Left lung (tissue), 14 donors: ENCODE measurements at places on chromosomes 5 and 9. TPM values are rescaled to one million over a fixed set of nuclear protein-coding genes. Genes with fewer than 3 reads are reported as not detected.

LHX6 gene
- total RNA-seq, result 9.1 TPM

HAPLN1 gene
- total RNA-seq, result 0.05 TPM

GAPT gene
- 18.3 TPM for total RNA-seq

NEURL1B gene
- 22.0 TPM for total RNA-seq

TOR2A gene
- total RNA-seq, result 19.5 TPM

SHROOM1 gene
- total RNA-seq, result 20.6 TPM

DMRT3 gene
- not detected for total RNA-seq

CYLC2 gene
- total RNA-seq, result not detected

SEMA6A gene
- 24.8 TPM for total RNA-seq

GLDC gene
- total RNA-seq, result 3.0 TPM

PCSK5 gene
- 20.3 TPM for total RNA-seq

DNA sequence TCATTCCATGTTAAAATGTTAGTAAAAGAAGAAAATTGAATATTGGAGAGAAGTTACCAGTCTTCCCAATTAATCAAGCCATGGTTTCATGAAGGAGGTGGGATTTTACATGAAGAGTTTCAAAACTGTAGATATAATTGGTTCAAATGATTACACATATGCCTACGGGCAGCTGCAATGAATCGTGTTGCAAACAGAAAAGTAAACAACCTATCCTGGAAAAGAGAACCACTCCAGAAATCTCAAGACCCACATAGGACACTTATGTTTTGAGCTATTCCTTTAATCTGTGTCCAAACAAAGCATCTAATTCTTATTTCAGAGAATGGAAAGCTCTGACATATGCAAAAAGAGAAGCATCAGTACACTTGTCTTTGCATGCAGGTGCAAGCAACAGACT is 340.2 kb downstream of the NDUFS4 start:
- H3K4me3 ChIP-seq, result no peak overlapping the region
- no peaks in the 10 kb centered on the region for H3K27me3 ChIP-seq
- H3K36me3 ChIP-seq, result no peaks in the 10 kb centered on the region
- H3K4me1 ChIP-seq, result no peaks in the 10 kb centered on the region

DNA sequence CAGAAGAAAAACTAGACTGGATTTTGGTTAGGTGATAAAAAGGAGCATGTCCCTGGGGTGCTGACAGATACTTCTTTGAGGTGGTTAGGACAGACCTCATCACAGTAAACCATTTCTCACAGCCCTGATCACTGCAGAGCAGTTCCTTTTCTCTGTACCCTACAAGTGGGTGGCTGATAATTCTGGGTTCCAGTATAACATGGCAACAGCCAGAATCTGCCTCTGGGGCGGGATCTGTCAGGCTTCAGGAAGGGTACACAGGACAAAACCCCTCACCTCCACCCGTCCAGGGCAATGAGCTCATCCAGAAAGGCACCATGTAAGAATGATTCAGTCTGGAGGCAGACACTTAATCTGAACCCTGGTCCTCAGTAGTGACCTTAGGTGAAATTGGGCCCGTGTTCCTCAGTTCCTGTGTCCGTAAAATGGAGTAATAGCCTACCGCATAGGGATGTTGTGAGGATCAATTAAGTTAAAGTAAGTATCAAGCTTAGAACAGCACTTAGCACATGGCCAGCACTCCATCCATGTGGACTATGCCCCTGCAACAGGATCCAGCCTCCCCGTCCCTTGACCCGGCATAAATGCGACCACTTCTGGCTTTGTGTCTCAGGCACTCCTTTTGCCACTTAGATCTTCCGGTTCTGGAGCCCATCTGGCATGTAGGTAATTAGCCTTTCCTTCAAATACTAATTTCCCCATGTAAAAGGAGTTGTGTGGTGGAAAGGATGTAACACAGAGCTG is 129.2 kb downstream of the LHFPL2 start:
- DNase-seq, result no peak
- H3K27ac ChIP-seq, result peak overlapping the region; percentile 65
- H3K4me3 ChIP-seq, result no peak overlapping the region
- no peaks in the 10 kb centered on the region for H3K27me3 ChIP-seq

GRCh38 chr9:73118898-73119554 is 32.6 kb upstream of the ANXA1 start:
- DNase-seq, result no peak
- no peak overlapping the region for H3K4me3 ChIP-seq
- no peaks in the 10 kb centered on the region for H3K36me3 ChIP-seq
- H3K27me3 ChIP-seq, result no peaks in the 10 kb centered on the region
- no peak overlapping the region for H3K27ac ChIP-seq

DNA sequence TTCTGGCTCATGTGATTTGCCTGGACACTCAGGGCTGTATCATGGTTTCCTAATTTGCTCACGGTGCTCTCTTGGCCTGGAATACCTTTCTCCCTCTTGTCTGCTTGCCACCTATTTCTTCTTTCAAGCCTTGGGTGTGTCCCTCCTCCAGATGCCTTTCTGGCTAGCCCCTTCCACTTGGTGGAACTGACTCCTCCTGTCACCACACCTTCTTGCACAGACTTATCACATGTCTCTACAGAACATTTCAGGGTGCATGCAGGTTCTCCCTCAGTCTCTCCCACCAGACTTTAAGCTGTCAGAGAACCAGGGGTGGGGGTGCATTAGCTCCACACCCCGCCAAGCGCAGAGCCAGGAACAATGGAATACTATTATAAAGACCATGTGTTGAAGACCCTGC is 1.9 kb downstream of the TBC1D2 start:
- no peak for DNase-seq
- no peaks in the 10 kb centered on the region for H3K36me3 ChIP-seq
- H3K4me1 ChIP-seq, result peaks cover 72% of the 10 kb centered on the region
- no peaks in the 10 kb centered on the region for H3K27me3 ChIP-seq
- H3K27ac ChIP-seq, result peak overlapping the region; percentile 98
- H3K4me3 ChIP-seq, result peak overlapping the region; percentile 96

DNA sequence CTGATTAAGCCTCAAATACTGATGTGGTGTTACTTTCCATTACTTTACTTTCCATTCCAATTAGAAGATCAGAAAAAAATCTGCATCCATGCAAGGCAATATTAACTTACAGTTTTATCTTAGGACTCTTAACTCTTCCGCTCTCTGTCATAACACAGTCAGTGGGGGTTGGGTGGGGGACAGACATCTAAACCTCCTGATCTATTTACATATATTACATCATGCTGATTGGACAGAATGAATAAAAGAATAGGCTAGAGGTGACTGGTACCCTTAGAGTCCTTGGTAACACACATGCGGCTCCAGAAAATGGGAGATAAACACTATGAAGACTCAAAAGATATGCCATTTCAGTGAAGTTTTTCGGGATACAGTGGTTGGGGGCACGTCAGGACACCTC is 27.6 kb downstream of the RAPGEF6 start:
- DNase-seq, result no peak
- H3K27ac ChIP-seq, result no peak overlapping the region
- H3K27me3 ChIP-seq, result no peaks in the 10 kb centered on the region
- H3K36me3 ChIP-seq, result no peaks in the 10 kb centered on the region
- H3K4me3 ChIP-seq, result no peak overlapping the region
- no peaks in the 10 kb centered on the region for H3K4me1 ChIP-seq

GRCh38 chr9:116809656-116810055 is 122.6 kb downstream of the TRIM32 start:
- DNase-seq, result no peak
- H3K36me3 ChIP-seq, result no peaks in the 10 kb centered on the region
- no peak overlapping the region for H3K4me3 ChIP-seq
- no peaks in the 10 kb centered on the region for H3K27me3 ChIP-seq

DNA sequence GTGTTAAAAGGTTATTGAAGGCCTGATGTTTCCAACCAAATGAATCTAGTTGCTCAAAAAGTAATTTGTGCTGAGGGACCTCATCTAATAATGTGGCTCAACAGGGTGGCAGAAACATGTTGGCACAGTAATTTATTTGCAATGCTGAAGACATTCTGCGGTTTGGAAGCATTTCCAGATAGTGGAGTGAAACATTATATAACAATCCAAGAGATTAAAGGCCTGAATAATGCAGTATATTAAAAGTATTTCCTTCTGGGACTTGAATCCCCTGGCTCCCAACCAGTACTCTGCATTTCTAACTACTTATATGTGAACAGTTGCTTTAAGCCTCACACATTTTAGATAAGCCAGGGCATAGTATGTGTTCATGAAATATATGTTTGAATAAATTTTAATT is 25.9 kb upstream of the ALDH1A1 start:
- H3K4me1 ChIP-seq, result peaks cover 4% of the 10 kb centered on the region
- H3K4me3 ChIP-seq, result no peak overlapping the region
- no peaks in the 10 kb centered on the region for H3K36me3 ChIP-seq
- no peak for DNase-seq

DNA sequence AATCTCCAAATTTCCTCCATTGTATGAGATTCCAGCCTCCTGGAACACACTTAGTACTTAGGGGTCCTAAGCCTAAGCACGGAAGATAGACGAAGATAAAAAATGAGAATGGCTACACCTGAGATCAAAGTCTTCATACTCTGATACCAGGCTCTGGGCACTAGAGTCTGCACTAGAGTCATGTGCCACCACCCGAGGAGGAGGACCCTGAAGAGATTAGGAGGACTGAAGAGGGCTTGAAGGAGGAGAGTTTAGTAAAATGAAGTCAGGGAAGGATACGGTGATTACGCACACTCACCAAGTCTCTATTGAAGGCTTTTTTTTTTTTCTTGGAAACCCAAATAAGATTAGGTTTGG is 573 bp upstream of the SPATA24 start:
- no peak for DNase-seq
- H3K27me3 ChIP-seq, result no peaks in the 10 kb centered on the region
- peaks cover 15% of the 10 kb centered on the region for H3K4me1 ChIP-seq
- peak overlapping the region; percentile 52 for H3K4me3 ChIP-seq
- peak overlapping the region; percentile 91 for H3K27ac ChIP-seq

- H3K36me3 ChIP-seq, result peaks cover 4% of the 10 kb centered on the region
- no peak overlapping the region for H3K27ac ChIP-seq
Measured at GRCh38 chr5:64746446-64746845, 22.0 kb downstream of the SREK1IP1 start.

DNA sequence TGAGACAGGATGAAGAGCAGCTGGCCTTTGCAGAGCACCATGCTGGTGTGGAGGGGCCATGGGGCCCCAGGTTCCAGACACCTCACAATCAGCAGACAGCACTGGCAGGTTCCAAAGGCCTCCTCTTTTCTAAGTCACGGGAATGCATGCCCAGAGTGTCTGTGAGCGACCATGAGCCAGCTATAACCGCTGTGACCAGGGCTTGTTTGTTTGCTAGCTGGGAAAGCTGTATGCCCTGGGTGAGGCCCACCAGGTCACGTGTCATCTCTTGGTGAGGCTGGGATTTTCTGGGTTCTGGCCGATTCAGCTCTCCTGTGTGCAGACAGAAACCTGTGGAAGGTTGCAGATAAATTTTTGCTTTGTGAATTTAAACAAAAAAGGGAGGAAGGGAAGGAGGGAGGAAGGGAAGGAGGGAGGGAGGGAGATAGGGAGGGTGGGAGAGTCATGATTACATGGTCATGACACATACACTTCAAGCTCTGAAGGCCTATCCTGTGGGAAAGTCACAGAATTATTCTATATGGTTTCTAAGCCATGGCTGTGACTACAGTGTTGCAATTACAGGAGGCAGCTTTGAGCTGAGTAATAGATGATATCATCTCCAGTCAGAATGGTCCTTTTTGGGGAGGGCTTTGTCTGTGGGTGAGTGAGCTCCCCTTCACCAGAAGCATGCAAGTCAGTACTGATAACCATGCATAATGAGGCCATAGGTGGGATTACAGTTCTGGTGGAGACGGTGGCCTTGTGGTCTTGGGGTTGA is 37.2 kb downstream of the PAPPA start:
- no peak for DNase-seq
- no peaks in the 10 kb centered on the region for H3K36me3 ChIP-seq
- H3K27ac ChIP-seq, result no peak overlapping the region

DNA sequence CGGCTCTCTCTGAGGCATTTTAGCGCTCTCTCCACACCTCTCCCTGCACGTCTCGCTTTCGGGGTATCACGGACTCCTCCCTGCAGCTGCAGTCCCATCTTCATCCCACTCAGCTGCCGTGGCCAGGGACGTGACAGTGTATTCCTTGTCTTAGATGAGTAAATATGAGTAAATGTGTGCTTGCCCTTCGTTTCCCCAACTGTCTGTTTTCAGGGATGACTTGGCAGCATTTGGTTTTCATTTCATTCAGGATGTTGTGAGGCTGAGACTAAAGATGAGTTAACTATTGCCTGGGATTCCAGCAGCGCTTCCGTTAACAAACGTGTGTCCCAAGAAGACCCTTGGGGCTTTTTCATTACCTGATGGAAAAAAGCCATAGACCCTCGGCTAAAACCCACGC is 29.5 kb downstream of the GDNF start:
- no peak overlapping the region for H3K4me3 ChIP-seq
- DNase-seq, result no peak
- H3K4me1 ChIP-seq, result no peaks in the 10 kb centered on the region
- H3K27me3 ChIP-seq, result no peaks in the 10 kb centered on the region

DNA sequence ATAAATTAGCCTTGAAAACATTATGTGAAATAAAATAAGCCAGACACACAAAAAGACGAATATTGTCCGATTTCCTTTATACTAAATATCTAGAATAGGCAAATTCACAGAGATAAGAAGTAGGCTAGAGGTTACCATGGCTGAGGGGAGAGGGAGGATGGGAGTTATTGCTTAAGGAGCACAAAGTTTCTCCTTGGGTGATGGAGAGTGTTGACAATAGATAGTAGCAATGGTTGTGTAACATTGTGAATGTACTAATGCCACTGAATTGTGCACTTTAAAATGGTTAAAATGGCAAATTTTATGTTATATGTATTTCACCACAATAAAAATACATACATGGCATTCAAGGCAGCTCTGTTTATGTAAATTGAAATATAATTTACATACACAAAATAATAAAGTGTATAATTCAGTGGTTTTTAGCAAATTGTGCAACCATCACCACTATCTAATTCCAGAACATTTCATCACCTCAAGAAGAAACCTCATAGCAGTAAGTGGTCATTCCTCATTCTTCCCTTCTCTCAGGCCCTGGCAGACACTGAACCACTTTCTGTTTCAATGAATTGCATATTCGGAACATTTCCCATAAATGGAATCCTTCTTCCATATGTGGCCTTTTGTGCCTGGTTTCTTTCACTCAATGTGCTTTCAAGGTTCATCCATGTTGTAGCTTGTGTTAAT is 59.2 kb downstream of the NDST1 start:
- no peak overlapping the region for H3K4me3 ChIP-seq
- no peaks in the 10 kb centered on the region for H3K27me3 ChIP-seq
- peaks cover 12% of the 10 kb centered on the region for H3K4me1 ChIP-seq
- no peak for DNase-seq
- H3K36me3 ChIP-seq, result no peaks in the 10 kb centered on the region

- H3K4me3 ChIP-seq, result no peak overlapping the region
- no peaks in the 10 kb centered on the region for H3K36me3 ChIP-seq
- DNase-seq, result no peak
- H3K27ac ChIP-seq, result no peak overlapping the region
- H3K4me1 ChIP-seq, result peaks cover 8% of the 10 kb centered on the region
- no peaks in the 10 kb centered on the region for H3K27me3 ChIP-seq
Measured at GRCh38 chr5:14659821-14660607, 4.5 kb upstream of the OTULIN start.
